ENCODE measurements at places on chromosomes 4 and X.
A peak's percentile ranks its signal among the peaks of the same experiment; 100 is the strongest.

- DNase-seq: no peak
Measured at GRCh38 chrX:1533058-1533457, 3.9 kb downstream of the P2RY8 start.

DNA sequence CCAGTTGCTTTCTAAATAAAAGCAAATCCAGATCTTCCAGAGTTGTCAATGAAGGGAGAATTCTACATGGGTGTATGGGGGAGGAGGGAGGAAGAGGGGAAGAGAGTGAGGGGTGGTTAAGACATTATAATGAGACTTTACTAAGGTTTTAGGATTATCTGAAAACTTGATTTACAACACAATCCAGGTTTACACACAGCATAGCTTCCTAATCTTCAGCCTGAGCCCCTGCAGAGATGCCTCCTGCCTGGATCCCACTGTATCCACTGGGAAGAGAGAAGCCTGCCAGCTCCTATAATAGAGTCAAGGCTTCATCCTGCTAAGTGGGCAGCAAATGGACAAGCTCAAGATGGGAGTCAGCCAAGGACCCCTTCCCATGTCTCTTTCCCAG is 85.6 kb upstream of the KIT start:
- DNase-seq: no peak

DNA sequence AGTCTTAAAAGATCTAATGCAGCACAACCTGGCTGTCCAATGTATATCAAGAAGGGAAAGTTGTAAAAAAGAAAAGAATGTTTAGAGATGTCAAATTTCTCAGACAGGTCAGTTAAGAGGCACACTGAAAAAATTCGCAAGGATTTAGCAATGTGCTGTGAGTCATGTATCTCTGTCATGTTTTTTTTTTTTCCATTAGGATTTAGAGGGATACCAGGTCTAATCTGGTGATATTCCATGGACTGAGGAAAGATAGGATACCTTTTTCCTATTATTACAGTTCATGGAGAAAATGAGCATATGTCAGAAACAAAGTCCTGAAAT is 815.4 kb upstream of the PCDH10 start:
- no peak for DNase-seq

DNA sequence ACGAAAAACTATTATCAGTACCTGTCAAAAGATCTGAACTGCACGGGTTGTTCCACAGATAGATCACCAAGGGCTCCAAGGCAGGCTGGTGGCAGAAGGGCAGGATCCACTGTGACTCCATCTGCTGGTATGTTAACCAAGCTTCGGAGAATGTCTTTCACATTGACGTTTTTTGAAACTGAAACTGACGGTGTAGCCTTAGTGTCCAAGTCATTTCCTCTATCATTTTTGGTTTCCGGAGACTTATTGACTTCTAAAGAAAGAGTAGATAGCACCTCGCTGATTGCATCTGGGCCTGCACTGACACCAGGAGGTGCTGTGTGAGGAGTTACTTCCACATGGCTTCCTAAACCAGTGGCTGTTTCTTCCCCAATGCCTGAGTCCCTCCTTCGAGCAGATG is 186.9 kb downstream of the LRBA start:
- DNase-seq: no peak

DNA sequence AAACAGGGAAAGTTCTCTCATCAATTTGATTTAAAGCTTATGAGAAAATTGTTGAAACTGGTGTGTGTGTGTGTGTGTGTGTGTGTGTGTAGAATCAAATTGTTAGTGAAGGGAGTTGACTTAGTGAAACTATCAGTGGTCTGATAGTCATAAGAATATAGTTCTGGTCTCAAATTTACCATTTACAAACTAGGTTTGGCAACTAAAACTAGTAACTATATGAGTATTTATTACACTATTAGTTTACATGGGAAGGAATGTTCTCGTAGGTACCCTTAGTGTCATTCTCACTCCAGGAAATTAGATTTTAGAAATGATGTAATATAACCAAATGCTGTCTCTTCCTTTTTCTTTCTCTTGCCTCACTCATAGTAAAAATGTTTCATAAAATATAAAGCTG is 11.9 kb downstream of the SULT1E1 start:
- no peak for DNase-seq

DNA sequence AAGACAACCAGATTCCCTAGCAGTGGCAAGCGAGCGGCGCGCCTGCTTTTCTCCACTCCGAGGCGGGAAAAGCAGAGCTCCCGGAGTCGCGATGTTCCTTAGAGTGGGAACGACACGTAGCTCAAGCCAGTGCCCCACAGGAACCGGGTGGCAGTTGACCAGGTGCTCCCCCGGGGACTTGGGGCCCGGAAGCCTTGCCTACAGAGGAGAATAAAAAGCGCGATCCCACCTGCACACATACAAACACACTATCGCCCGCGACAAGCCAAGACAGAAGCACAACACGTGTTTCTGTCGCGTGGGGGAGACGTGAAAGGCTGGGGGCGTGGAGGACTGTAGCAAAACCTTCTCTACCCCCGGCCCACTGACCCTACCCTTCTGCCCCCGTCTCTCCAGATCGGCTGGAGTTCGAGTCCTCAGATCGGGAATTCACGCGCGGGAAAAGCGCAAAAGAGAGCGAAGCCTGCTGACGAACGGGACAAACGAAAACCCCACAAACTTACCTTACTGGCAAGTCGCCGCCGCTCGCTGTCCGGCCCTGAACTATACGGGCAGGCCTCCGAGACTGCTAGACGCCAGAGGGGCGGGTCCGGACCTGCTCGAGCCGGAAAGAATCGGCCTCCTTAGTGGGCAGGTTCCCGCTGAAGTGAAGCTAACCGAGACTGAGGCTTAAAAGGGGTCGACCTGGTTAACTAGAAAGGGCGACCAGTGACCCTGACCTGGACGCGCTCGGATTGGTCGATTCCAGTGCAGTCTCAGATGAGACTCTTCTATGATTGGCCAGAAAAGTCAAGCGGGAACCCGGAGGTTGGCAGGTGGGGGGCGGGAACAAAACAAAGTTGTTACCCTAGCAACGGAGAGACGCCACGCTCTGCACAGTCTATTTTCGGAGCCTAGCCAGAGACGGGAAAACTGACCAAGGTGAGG is at the start of the genes DNAAF6 and NUP62CL:
Gene DNAAF6, plus strand, starts transcription at position 842 of the 927 bp plus-strand sequence. CDS start 6,265 bp downstream, outside the sequence.
Gene NUP62CL, minus strand, starts transcription at position 664 of the 927 bp plus-strand sequence. CDS start 31,287 bp downstream, outside the sequence.
- peak; percentile 44 for DNase-seq

GRCh38 chr4:88722828-88723227 is 25.2 kb upstream of the NAP1L5 start:
- DNase-seq: no peak

DNA sequence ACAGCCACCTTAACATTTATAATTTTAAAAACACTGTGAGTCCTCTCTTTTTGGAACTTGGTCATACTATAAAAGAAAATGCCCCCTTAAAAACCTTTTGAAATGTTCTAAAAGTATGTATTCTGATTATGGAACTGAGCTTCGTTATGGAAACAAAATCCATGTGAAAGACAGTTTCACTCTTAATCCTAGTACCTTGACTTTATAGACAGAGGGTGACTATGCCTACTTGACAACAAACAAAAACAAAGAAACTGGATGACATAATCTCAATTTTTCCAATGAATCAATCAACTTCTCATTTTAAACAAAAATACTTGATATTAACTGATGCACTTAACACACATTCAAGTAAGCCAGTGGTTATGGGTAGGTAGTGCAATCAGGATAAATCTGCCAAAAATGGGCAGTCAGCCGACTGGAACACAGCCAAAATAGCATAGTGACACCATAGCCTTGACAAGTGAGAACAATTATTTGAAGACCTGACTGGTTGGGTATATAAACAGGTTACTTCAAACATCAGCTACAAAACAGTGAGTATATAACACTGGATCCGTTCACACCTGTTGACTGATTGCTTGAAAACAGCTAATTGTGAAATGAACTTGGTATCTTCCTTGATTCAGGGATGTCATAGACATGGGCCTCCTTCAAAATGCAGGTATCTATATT is 265.5 kb downstream of the PPP3CA start:
- no peak for DNase-seq

DNA sequence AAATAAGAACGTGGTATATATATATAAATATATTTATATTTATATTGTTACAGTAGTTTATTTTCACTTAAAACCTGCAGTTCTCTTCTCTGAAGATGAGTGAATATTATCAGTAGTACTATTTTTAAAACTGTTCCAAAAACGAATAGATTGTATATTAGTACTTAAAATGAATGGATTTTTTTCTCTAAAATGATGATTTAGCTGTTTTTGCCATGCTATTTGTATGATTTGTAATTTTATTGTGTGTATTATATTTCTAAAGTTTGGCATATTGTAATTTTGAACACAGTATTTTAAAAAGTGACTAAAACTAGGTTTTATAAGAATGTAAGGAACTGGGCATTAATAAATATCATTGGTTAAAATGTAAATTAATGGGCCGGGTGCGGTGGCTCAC is 22.0 kb downstream of the TRAPPC11 start:
- no peak for DNase-seq

- no peak for DNase-seq
Measured at GRCh38 chr4:48334900-48335384, 6.4 kb upstream of the SLAIN2 start.

GRCh38 chrX:120677004-120677652 is 47.3 kb upstream of the C1GALT1C1 start:
- no peak for DNase-seq

GRCh38 chr4:69764311-69764710 is 3.9 kb upstream of the SULT1B1 start:
- no peak for DNase-seq
